Activated T-cell treated with anti-CD3 and anti-CD28 coated beads, Interleukin-2, amount 50 U/mL, for 24 hours (primary cell): ENCODE measurements at places on chromosomes 12 and 14.

- no peak for DNase-seq
Measured at GRCh38 chr14:63614679-63615363, 26.9 kb downstream of the WDR89 start.

DNA sequence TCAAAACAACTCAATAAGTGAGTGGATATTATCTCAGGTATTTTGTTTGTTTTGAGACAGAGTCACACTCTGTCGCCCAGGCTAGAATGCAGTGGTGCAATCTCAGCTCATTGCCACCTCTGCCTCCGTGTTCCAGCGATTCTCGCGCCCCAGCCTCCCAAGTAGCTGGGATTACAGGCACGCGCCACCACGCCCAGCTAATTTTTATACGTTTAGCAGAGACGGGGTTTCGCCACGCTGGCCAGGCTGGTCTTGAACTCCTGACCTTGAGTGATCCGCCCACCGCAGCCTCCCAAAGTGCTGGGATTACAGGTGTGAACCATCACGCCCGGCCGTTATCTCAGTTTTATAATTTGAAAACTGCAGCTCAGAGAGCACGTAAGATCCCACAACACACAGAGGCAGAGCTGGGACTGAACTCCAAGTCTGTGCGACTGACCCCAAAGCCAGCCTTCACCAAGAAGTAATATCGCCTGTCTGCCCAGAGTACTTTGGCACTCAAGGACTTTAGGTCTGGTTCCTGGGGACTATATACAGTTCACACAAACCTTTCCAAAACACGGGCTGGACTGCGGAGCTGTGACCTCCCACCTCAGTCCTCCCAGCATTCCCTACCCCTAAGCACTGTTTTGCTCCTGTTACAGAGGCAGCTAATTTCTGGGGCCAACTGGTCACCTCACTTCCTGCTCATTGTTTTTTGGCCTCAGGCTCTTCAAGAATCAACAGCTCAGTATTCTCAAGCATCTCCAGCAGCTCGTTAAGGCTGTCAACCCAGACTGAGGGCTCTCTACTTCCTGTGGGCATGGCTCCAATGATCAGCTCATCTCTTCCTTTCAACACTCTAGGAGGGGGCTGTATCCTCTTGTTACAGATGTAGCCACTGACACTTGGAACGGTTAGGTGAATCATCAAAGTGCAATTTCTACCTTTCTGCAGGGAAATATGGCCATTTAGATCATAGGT is 22.5 kb downstream of the TESC start:
- DNase-seq = no peak

- no peak for DNase-seq
Measured at GRCh38 chr12:23462546-23462945, 486.9 kb downstream of the SOX5 start.

DNA sequence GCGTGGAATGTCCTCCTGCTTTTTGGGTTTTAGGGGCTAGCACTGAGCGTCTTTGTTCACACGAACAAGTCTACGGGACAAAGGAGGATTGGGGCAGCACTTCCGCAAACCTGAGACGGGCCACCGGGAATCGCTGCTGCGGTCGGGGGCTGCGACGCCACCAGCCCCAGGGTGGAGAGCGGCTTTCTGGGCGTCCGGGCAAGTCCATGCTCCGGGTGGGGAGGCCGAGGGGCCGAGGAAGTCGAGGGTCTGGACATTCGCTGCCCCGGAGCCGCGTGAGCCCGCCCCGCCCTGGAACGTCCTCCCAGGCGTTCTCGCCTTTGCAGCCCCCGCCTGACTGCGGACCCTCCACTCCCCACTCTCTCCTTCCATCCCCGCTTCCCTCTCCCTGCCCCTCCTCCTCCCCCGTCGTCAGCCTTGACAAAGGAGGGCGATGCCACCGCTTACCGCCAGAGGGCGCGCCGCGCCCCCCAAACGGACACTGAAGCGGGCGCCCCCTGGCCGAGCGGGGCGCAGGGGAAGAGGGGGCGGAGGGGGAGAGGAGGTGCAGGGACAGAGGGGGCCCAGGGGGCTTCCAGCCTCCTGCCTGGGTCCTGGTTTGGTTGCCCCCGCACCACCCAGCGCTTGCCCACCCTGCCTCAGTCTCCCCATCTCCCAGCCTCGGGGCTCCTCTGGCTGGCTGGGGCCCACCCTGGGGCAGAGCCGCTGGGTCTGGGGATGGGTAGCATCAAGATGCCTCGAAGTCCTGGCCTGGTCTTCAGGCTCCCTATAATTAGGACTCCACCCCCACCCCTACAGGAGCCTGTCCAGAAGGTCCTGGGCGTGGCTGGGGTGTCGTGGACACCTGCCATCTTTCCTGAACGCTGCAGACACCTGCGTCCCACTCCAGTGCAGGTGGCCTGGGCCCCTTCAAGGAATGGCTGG is 39.1 kb upstream of the INF2 start:
- DNase-seq = peak; percentile 85

DNA sequence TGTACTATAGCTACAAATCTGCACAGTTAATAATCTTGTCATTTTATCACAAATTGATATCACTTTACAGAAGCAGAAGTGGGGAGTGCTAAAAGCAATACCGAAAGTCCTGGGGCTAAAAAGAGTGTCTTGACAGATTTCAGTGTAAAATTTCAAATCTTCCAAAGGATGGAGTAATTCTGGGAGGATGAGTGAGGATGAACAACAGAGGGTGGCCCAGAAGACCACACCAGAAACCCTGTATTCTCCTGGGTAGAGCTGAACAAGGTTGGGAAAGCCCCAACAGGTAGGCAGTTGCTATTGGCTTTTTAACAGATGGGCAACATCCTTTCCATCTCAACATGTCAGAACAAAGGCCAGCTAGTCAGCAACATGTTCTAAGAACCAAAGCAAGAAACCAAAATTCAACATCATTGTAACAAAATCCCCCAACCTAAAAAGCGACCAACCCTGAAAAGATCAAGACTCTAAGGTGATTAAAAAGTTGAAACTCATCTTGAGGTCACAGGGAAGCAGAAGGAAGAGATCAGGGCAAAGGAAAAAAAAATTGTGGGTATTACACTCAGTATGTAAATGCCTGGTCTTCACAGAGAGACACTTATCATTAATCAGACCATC is 38.8 kb downstream of the CBX5 start:
- no peak for DNase-seq

DNA sequence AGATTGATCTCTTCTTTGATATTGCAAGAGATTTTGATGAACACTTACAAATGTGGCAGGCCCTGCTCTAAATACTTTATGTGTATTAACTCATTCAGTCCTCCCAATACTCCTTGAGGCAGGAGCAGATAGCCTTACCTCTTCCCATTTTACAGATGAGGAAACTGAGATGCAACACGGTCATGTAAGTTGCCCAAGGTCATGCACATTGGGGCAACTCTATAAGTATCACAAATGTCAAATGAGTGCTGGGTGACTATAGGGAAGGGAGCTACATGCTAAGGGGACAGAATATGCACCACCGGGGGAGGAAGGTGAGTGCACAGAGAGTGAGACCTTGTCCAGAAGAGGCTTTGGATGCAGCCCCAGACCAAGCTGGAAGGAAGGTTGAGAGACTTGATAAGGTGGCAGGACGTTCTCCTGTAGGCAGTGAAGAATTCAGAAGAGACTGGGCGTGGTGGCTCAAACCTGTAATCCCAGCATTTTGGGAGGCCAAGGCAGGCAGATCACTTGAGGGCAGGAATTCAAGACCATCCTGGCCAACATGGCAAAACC is 132.3 kb upstream of the PWP1 start:
- no peak for DNase-seq

- no peak for DNase-seq
Measured at GRCh38 chr12:80017261-80017870, 82.0 kb upstream of the OTOGL start.

GRCh38 chr14:76163668-76164363 is 12.1 kb downstream of the GPATCH2L start:
- no peak for DNase-seq

DNA sequence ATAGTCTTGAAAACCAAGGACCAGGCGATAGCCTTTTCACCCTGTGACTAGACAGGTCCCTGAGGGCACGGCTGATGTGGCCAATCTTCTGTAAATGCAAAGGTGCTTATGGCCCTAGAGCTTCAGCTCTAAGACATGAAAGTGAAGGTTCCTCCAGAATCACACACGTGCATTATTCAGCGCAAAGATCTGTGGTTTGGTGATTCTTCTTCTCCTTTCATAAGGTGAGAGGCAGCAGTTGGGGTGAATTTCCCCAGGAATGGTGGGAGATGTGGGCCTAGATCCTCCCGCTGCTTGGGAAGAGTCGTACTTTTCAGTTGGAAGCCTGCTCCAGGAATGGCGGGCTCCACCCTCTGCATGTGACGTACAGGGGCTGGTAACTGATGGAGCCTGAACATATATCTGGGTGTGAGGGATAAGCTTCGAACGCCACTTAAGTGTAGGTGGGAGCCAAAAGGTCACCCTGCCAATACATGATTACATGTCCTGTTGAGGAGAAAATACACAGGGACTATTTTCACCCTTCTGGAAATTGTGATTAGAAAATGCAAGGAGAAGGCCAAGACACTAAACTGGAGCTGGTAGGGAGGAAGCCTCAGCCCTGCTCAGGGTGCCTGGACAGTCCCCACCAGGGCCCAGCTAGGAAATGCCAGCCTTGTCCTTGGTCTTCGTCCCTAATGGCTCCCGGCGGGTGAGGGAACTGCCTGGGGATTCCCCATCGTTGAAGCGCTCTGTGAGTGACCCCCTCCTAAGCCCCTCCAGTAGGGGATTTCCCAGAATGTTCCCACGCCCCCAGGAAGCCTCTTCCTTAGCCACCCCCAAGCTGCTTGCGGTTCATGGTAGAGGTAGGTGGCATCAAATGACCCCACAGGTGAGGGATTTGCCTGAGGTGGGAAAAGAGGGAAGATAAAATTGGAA is 17.6 kb downstream of the BATF start:
- DNase-seq = peak; percentile 74

DNA sequence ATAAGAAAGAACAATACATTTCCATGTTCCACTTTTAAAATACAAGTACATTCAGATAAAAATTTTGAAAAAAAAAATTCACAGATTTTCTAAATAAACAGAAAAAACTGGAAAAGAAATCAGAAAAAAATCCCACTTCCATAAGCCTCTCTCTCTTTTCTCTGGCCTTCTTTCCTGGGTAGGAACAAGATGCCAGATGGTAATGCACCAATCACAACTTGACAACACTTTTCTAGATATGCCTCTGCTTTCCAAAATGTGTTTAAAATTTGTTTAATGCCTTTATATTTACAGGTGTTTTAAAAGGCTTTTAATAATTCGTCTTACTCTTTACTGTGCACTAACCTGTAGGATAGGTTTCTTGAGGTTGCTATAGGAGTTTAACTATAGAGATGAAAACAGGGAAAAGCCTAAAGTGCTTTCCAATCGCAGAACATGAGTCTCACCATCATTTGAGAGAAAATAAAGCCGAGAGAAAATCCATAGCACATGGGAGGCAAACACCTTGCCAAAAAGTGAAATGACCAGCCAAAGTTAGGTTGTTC is 74.2 kb downstream of the TMTC1 start:
- no peak for DNase-seq

- no peak for DNase-seq
Measured at GRCh38 chr12:46265734-46266133, 3.1 kb downstream of the SLC38A1 start.

GRCh38 chr12:94080341-94081009 is 67.9 kb upstream of the PLXNC1 start:
- no peak for DNase-seq

DNA sequence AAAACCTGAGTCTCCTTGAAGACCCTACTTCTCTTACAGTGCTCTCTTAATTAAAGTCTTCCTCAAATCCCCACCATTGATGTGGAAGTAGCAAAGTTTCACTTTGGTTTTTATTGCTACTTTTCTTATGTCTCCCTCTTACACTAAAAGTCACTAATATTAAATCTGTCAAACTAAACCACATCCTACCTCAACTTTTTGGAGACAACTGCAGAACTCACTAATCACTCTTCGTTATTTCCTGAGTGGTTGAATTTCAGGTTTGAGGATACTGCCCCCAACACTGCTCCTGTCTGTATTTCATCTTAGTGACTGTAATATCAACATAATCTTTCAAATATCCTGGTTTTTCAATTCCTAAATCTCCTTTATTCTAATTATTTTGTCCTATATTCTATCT is 213.0 kb upstream of the PDE3A start:
- DNase-seq = no peak

- no peak for DNase-seq
Measured at GRCh38 chr14:31449971-31450610, 7.2 kb downstream of the DTD2 start.

- DNase-seq = no peak
Measured at GRCh38 chr14:33811721-33812120, 139.2 kb downstream of the EGLN3 start.

GRCh38 chr14:61508526-61508925 is 186.8 kb upstream of the HIF1A start:
- no peak for DNase-seq

DNA sequence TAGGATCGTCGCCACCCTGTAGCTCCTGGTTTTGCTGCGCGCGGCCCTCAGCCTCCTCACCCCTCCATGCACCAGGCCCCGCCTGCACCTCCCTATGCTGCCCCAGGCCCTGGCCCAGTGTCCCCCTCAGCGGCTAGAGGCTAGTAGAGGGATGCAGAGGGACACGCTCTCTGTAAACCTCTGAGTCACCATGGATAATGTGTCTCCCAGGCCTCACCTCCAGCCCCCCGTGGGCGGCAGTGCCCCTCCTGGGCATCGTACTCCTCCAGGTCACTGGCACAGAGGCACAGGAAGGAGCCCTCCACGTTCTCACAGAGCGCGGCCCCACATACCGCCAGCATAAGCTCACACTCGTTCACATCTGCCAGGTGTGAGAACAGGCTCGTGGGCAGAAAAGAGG is 12.3 kb downstream of the ISCA2 start:
- DNase-seq = peak; percentile 22

DNA sequence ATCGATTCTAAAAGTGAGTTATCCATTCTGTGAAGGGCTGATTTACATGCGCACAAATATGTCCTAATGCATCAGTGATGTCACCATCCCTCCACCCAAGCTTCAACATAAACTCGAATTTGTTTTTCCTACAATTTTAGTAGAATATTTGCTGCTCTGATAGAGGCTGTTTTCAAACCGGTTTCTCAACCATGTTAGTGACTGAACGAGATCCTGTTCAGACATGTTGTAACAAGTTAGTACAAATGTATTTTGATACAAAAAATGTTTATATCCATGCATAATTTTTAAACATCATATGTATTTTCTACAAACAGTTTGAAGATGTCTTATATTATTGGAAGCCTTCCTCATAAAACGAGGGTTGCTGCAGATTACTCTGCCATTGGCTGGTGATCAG is 12.7 kb upstream of the PRB2 start:
- DNase-seq = no peak

- no peak for DNase-seq
Measured at GRCh38 chr12:12456637-12457036, 99.8 kb downstream of the BORCS5 start.
